ENCODE measurements at places on chromosomes 13 and 19.

- DNase-seq: no peak
These were observed 163.3 kb downstream of the NUFIP1 start for GRCh38 chr13:44825953-44826352.

GRCh38 chr19:4013886-4014540 is 6.5 kb downstream of the PIAS4 start:
- DNase-seq: no peak

DNA sequence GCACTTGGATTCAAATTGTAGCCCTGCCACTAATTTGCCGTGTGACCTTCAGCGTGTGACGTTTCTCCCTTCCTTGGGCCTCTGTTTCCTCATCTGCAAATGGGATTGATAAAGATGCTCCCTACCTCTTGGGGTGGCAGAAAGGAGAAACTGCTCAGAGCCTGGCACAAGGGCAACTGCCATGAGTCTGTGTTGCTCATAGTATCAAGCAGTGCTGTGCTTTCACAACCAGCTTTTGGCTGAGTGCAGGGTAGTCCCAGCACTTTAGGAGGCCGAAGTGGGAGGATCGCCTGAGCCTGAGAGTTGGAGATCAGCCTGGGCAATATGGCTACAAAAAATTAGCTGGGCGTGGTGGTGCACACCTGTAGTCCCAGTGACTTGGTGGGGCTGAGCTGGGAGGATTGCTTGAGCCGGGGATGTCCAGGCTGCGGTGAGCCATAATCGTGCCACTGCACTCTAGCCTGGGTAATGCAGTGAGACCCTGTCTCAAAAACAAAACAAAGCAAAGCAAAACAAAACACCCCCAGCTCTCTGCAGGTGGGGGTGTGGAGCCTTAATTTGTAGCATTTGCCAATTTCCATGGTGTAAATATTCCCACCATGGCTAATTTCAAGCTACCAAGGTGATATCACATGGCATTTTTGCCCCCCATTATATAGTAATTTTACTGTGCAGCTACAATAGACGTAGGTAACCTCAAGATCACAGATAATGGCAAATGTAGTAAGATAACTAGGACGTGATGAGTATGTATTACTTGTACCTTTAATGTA is 1.6 kb upstream of the MARK4 start:
- no peak for DNase-seq

GRCh38 chr13:114111577-114111976 is 20.8 kb downstream of the RASA3 start:
- DNase-seq: no peak

- DNase-seq: no peak
These were observed 2.4 kb upstream of the LYL1 start for GRCh38 chr19:13104848-13105711.

DNA sequence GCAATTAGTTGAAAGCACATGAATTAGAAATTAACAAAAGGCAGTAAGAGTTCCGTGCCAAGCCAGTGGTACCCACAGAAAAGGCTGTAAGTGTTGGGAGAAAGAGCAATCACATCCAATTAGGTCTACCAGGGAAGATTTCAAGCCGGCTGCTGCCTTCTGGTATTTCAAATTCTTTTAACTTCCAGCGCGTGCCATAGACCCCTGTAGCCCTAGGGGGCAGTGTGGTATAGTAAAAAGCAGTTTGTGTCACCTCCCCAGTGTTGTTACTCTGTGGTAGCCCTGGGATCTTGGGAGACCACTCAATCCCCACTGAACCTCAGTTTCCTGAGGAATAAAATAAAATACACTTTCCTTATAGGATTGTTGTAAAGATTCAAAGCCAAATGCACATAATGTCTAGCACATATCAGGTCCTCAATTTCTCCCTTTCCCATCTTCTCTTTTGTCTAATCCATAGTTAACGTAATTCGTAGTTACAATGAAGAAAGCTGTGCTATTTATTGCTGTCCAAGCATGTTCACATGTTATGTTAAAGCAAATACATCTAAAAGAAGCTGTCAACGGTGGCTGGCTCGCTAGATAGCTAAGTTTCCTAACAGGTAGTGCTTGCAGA is 230.2 kb downstream of the TDRD3 start:
- no peak for DNase-seq

DNA sequence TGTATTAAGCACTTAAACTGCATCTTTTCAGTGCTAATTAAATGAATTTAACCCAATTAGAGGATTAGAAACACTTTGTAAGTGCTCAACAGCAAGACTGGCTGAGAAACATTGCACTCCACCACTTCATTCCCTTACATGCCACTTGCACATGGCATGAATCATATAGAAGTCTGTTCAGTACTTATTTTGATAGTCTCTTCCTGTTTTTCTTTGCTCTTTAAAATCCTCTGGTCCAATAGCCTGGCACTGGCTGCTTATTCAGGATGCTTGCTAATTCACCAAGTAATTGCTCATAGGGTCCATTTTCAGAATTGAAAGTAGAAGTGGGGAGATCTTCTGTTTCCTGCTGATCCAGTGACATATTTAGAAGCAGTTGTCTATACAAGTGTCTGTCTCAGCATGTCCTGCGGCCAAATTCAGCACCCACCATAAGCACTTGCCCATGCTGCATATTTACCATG is 900.1 kb downstream of the PCDH9 start:
- no peak for DNase-seq

DNA sequence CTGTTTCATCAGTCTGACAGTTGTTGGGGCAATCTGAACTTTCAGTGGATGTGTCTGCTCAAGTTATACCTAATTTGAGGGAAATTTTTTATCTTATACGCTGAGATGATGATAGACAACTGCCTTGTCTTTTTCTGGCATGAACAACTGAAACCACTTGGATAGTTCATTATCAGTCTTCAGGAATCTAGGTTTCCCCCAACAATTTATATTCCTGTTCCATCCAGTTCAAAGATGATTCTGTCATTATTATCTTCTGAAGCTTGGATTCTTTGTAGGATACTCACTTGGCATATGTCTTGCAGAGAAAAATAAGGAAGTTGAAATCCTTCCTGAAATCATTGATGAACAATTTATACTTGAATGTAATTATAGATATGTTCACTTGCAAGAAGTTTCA is 193.7 kb downstream of the LMO7 start:
- DNase-seq: no peak
